ENCODE measurements at places on chromosomes 6 and 20.
A peak's percentile ranks its signal among the peaks of the same experiment; 100 is the strongest.

DNA sequence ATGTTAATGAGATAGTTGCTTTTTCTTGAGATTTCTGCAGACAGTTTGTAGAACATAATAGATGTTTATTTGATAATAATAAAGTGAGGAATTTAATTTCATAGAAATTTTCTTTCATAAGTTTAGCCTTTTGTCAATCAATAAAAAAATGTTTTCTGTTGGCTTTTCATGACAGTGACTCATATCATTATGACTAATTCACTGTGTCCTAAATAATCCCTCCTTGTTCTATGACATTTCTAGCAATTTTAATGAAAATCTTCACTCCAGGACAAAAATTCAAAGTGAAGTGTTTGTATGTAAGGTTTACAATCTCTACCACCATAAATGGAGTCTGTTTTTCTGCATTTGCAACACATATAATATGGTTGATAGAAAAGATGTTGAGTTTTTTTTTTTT lies 109.9 kb downstream of the UTRN start:
- DNase-seq: no peak

- DNase-seq: no peak
These were observed 237.8 kb downstream of the LY86 start for GRCh38 chr6:6826095-6826901.

DNA sequence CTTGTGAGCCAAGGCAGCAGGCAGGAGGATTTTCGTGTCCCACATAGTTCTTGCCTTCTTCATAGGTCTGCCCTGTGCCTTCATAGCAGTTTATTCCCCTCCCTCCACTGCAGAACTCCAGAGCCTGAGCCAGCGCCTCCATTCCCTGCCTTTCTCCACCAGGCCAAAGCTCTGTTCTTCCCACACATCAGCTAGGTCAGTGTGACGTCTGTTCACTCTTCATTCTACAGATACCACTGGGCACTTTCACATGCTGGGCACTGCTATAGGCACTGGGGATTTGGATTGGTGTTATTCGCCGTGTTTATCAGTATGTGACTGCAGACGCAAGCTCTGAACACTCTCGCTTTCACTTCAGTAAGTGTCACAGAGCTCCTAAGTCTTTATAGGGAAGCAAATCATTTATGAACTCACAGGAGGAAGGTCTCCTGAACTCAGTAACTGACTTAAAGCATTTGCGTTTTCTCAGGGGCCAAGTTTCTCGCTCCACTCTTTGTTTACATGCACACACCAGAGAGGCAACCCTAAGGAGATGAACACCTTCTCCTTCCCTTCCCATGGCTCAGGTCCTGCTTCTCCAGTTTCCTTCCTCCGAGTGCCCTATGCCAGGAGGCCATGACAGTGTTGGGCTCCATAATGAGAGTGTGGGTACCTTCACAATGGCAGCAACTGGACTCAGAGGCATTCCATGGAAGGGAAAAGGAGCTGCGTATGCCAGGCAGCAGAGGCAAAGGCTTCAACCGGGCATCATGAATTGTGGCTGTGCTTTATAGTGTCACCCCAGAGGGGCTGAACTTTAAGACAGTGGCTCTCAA lies 6.3 kb upstream of the APMAP start:
- no peak for DNase-seq

DNA sequence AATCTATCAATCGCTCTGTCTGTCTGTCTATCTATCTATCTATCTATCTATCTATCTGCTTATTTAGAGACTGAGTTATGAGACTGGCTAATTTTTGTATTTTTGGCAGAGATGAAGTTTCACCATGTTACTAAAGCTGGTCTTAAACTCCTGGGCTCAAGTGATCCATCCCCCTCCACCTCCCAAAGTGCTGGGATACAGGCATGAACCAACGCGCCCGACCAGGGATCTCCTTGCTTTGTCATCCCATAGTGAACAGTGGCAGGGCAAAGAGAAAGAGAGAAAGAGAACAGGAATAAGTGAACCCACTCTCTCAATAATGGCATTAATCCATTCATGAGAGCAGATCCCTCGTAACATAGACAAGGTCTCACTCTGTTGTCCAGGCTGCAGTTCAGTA lies 66.4 kb upstream of the DSP start:
- no peak for DNase-seq

GRCh38 chr6:27471365-27472115 lies 1.4 kb downstream of the ZNF184 start:
- no peak for DNase-seq

DNA sequence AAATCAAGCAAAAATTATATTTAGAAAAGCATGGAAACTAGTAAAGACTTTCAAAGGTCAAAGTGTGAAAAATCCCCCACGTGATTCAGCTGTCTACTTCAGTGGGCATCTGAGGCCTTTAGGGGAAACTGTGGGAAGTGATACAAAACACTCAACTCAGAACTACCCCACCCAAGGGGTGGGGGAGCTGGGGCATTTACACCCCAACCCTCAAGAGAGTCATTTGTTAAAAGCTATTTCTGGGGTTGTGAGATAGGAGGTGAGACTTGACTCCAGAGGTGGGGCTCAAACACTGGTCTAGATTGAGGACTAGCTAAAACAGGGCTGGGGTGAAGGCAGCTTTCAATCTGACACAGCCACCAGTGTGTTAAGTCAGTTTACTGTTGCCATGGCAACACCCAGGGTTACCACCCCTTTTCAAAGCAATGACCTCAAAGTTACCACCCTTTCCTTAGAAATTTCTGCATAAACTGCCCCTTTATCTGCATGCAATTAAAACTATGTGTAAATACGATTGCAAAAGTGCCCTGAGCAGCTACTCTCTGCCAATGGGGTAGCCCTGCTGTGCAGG lies 9.9 kb upstream of the GTSF1L start:
- DNase-seq: no peak

GRCh38 chr6:42450477-42451332 lies 1.0 kb downstream of the TRERF1 start:
- no peak for DNase-seq

- DNase-seq: peak; percentile 6
These were observed 1.4 kb downstream of the PREP start for GRCh38 chr6:105401247-105402089.

- no peak for DNase-seq
These were observed 1372.7 kb upstream of the CITED2 start for GRCh38 chr6:140747114-140747513.

DNA sequence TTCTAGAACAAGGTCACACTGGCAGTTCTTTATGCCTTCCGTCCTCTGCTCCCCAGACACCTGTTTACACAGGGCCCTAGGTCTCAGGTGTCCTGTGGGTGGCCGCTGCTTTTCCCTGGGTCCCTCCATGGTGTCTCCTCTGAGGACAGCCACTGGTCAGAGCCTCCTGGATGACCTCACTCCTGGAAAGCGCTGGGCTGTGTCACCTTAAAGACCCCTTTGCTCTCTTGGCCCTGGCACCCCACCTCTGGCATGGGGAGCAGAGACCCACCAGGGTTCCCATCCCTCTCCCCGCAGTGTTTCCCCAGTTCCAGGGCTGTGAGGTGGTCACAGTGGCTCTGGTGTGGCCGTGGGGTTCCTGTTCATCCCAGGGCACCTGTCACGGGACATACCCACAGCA lies 33.9 kb downstream of the NTSR1 start:
- DNase-seq: no peak

- peak; percentile 51 for DNase-seq
These were observed 75.3 kb downstream of the ELOVL2 start for GRCh38 chr6:10968776-10969175.

Data from HFFc6 (cell line).